ENCODE measurements at places on chromosomes 12 and 14. TPM values are rescaled to one million over a fixed set of nuclear protein-coding genes. Genes with fewer than 3 reads are reported as not detected.

Gene RBP5
- not detected for total RNA-seq

Gene ANKRD33
- total RNA-seq: not detected

Gene NTS
- not detected for total RNA-seq

Gene PMCH
- total RNA-seq: 2.9 TPM

Gene CNTN1
- not detected for total RNA-seq

Gene STAC3
- 4.2 TPM for total RNA-seq

Gene CELA1
- total RNA-seq: 1.1 TPM

DNA sequence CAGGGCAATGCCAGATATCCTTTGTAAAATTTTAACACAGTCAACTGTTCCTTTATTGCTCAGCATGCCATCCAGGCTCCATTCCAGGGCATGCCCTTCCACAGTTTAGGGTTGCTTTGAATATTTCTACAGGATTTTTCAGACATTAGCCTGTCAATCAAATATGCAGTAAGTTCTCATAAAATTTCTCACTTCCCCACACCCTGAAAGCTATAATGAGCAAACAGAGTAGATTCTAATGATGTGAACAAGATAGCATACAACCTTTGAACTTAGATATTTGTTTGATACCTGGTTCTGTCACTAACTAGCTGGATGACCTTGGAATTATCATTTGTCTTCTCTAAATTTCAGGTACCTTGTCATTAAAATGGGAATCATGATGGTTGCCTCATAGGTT, 251.2 kb downstream of the SYT1 start:
- no peaks in the 10 kb centered on the region for H3K4me1 ChIP-seq
- H3K36me3 ChIP-seq: no peaks in the 10 kb centered on the region
- H3K27me3 ChIP-seq: no peaks in the 10 kb centered on the region
- no peak overlapping the region for H3K4me3 ChIP-seq

DNA sequence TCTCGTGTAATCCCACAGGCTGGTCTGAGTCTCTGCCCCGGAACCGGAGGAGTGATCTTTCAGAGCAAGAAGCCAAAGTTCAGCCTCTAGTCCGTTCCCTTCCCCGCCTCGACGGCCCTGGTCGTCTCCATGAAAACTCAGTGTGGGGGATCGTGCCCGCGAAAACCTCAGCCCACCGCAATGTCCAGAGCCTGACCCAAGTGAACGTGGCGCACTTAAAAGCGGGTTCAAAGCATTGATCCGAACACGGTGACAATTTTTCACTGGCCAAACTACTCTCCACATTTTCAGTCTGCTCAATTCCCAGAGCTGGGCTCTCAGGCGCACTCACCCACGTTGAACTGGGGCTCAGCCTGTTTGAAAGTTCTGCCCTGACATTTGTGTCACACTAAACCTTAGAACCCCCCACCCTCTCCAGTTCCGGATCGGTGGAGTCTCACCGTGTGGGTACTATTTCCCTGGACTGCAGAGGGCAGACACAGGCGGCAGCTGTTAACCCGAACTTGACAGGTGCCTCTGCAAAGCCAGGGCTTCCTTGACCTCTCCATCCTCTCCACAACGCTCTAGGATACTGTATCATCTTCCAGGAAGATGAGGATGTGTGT, 886 bp upstream of the PRICKLE1 start:
- H3K36me3 ChIP-seq: no peaks in the 10 kb centered on the region
- no peak overlapping the region for H3K4me3 ChIP-seq
- no peak overlapping the region for H3K27ac ChIP-seq
- H3K4me1 ChIP-seq: no peaks in the 10 kb centered on the region
- DNase-seq: no peak

- H3K4me1 ChIP-seq: peaks cover 8% of the 10 kb centered on the region
- H3K27me3 ChIP-seq: peaks cover 3% of the 10 kb centered on the region
- no peaks in the 10 kb centered on the region for H3K36me3 ChIP-seq
- no peak for DNase-seq
- no peak overlapping the region for H3K27ac ChIP-seq
- peak overlapping the region; percentile 56 for H3K4me3 ChIP-seq
Measured at GRCh38 chr14:77180726-77181602, 634 bp upstream of the TMEM63C start.

DNA sequence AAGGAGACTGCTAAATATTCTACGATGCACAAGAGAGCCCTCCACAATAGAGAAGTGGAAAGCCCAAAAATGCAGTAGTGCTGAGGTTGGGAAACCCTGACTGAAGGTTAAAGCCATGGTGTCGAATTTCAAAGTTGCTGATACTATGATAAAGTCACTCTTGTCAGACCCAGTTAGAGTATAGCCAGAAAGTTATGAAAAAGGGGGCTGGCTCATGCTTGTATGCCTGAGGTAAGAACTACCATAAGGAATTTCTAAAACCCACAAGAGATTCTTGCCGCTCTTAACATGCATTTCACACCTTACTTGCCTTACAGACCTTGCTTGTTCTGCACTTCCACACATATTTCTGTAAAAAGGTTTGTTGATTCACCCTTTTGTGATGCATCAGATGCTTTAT, 184.6 kb downstream of the SLC6A15 start:
- H3K36me3 ChIP-seq: no peaks in the 10 kb centered on the region
- no peak overlapping the region for H3K4me3 ChIP-seq
- H3K27me3 ChIP-seq: no peaks in the 10 kb centered on the region
- H3K27ac ChIP-seq: no peak overlapping the region

GRCh38 chr14:98949051-98949450, 322.9 kb downstream of the BCL11B start:
- H3K36me3 ChIP-seq: no peaks in the 10 kb centered on the region
- no peak overlapping the region for H3K4me3 ChIP-seq
- no peaks in the 10 kb centered on the region for H3K4me1 ChIP-seq
- H3K27ac ChIP-seq: no peak overlapping the region

GRCh38 chr14:96626916-96627315, 124.7 kb downstream of the PAPOLA start:
- no peak overlapping the region for H3K27ac ChIP-seq
- H3K4me1 ChIP-seq: no peaks in the 10 kb centered on the region
- DNase-seq: no peak
- H3K4me3 ChIP-seq: no peak overlapping the region
- no peaks in the 10 kb centered on the region for H3K36me3 ChIP-seq
- H3K27me3 ChIP-seq: peaks cover 3% of the 10 kb centered on the region

GRCh38 chr14:92516966-92517506, 3.5 kb downstream of the RIN3 start:
- H3K4me1 ChIP-seq: peaks cover 36% of the 10 kb centered on the region
- no peaks in the 10 kb centered on the region for H3K36me3 ChIP-seq
- no peaks in the 10 kb centered on the region for H3K27me3 ChIP-seq
- no peak overlapping the region for H3K27ac ChIP-seq
- DNase-seq: no peak
- no peak overlapping the region for H3K4me3 ChIP-seq

- no peaks in the 10 kb centered on the region for H3K36me3 ChIP-seq
- H3K4me3 ChIP-seq: no peak overlapping the region
- H3K27me3 ChIP-seq: no peaks in the 10 kb centered on the region
Measured at GRCh38 chr12:96323906-96324305, 76.3 kb downstream of the CDK17 start.

GRCh38 chr12:26271889-26272492, 76.6 kb downstream of the SSPN start:
- no peaks in the 10 kb centered on the region for H3K4me1 ChIP-seq
- H3K27me3 ChIP-seq: no peaks in the 10 kb centered on the region
- H3K4me3 ChIP-seq: no peak overlapping the region
- H3K27ac ChIP-seq: no peak overlapping the region

GRCh38 chr12:54773593-54773992, 80.7 kb upstream of the MUCL1 start:
- H3K27ac ChIP-seq: no peak overlapping the region
- peaks cover 4% of the 10 kb centered on the region for H3K4me1 ChIP-seq
- no peak for DNase-seq
- no peaks in the 10 kb centered on the region for H3K27me3 ChIP-seq

- H3K4me1 ChIP-seq: no peaks in the 10 kb centered on the region
- no peak for DNase-seq
- H3K27ac ChIP-seq: no peak overlapping the region
- no peak overlapping the region for H3K4me3 ChIP-seq
Measured at GRCh38 chr14:34007902-34008301, 57.0 kb upstream of the EGLN3 start.

- H3K4me1 ChIP-seq: peaks cover 23% of the 10 kb centered on the region
- DNase-seq: no peak
- H3K36me3 ChIP-seq: no peaks in the 10 kb centered on the region
- H3K27ac ChIP-seq: no peak overlapping the region
Measured at GRCh38 chr12:64569923-64570691, 40.2 kb upstream of the RASSF3 start.

GRCh38 chr12:109937371-109937770, 37.3 kb downstream of the TCHP start:
- H3K4me3 ChIP-seq: no peak overlapping the region
- no peak overlapping the region for H3K27ac ChIP-seq
- peaks cover 14% of the 10 kb centered on the region for H3K36me3 ChIP-seq
- H3K4me1 ChIP-seq: no peaks in the 10 kb centered on the region
- no peaks in the 10 kb centered on the region for H3K27me3 ChIP-seq

DNA sequence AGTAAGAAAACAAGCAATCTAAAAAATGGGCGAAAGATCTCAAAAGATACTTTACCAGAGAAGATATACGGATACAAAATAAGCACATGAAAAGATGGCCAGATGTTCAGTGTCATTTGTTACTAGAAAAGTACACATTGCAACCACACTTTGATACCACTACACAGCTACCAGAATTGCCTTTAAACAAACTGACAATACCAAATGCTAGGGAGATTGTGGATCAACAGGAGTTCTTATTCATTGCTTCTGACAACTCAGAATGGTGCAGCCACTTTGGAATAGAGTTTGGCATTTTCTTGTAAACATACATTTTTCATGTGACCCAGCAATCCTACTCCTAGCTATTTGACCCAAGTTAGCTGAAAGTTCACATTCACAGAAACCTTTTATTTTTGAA, 136.3 kb downstream of the FUT8 start:
- H3K36me3 ChIP-seq: no peaks in the 10 kb centered on the region
- no peaks in the 10 kb centered on the region for H3K27me3 ChIP-seq
- DNase-seq: no peak
- no peak overlapping the region for H3K27ac ChIP-seq

DNA sequence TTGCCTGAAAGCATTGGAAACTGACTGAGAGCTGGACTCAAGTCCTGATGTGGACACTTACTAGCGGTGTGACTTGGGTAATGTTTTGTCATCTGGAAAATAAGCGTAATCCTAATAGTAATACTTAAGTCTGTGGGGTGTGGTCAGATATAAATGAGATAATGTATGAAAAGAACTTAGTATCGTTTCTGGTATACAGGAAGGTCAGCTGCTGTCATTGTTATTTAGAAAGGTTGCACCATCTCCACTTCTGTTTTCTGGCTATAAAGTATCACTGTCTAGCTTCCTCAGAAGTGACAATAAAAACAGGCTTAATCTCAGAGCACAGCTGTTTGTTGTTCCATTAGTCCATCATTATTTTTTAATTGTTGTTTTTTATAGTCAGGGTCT, 34.1 kb upstream of the TUBA1C start:
- H3K27ac ChIP-seq: no peak overlapping the region
- H3K27me3 ChIP-seq: no peaks in the 10 kb centered on the region
- no peak overlapping the region for H3K4me3 ChIP-seq
- DNase-seq: no peak

DNA sequence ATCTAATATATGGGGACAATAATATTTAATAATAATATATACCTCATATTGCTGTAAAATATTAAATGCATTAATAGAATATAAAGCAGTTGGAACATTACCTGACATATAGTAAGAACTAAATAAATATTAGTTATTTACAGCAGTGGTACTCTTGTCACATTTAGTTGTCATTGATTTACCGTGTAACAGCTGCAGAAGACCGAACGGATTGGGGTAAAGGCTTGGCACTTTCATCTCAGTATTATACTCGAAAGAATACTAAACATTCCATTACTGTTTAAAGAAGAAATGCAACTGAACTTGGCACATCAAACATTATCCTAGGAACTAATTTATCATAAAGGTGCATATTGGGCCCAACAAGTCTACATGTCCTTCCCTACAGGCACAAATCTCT, 61.1 kb downstream of the ITPR2 start:
- H3K4me3 ChIP-seq: no peak overlapping the region
- H3K27me3 ChIP-seq: no peaks in the 10 kb centered on the region
- H3K4me1 ChIP-seq: no peaks in the 10 kb centered on the region
- H3K36me3 ChIP-seq: no peaks in the 10 kb centered on the region

DNA sequence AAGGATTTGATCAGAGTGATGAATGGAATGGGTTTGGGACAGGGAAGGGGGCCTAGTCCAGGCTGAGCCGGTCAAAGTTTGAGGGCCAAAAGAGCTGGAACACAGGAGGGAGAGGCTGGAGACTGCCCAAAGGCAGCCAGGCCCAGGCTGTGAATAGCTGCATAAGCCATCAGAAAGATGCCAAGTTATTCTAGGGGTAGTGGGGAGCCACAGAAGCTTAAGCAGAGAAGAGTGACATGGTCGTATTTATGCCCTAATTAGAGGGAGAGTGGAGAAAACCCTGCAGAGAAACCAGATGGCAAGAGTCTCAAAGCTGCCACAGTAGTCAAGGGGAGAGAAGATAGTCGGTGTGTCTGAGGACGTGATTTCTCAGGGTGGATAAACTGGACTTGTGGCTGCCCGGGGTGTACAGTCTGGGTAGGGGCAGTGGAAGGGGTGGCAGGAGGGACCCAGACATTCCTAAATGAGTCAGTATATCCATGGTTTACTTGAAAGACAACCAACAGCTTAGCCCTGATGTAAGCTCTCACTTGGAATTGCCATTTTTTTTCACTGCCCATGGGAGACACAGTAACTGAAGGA, 99.2 kb downstream of the PRICKLE1 start:
- H3K27me3 ChIP-seq: peaks cover 2% of the 10 kb centered on the region
- no peak overlapping the region for H3K27ac ChIP-seq
- no peaks in the 10 kb centered on the region for H3K36me3 ChIP-seq
- H3K4me3 ChIP-seq: no peak overlapping the region

DNA sequence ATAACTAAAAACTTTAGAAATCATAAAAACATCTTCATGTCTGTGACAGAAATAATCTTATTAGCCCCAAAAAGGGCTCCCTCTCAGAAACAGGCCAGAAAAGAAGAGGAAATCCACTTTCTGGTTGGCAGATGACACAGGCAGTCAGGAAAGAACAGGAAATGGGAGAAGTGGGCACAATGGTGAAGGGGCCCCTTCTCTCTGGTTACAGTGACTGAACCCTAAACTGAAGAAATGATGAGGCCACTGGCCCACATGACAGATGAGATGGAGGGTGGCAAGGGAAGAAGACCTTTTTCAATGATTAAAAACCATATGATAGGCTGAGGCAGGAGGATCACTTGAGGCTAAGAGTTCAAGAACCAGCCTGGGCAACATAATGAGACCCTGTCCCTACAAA, 21.1 kb downstream of the TCTN1 start:
- no peak for DNase-seq
- H3K27ac ChIP-seq: no peak overlapping the region
- no peak overlapping the region for H3K4me3 ChIP-seq
- H3K36me3 ChIP-seq: no peaks in the 10 kb centered on the region

GRCh38 chr12:52976574-52977071, 27.7 kb downstream of the KRT18 start:
- H3K4me3 ChIP-seq: no peak overlapping the region
- no peaks in the 10 kb centered on the region for H3K36me3 ChIP-seq
- no peak for DNase-seq
- no peaks in the 10 kb centered on the region for H3K4me1 ChIP-seq
- no peaks in the 10 kb centered on the region for H3K27me3 ChIP-seq
- H3K27ac ChIP-seq: no peak overlapping the region

GRCh38 chr12:52350021-52350620, 17.2 kb downstream of the KRT85 start:
- H3K27ac ChIP-seq: no peak overlapping the region
- no peaks in the 10 kb centered on the region for H3K27me3 ChIP-seq
- DNase-seq: no peak
- no peaks in the 10 kb centered on the region for H3K36me3 ChIP-seq
- H3K4me3 ChIP-seq: no peak overlapping the region

GRCh38 chr12:93197067-93197593, 180.6 kb upstream of the NUDT4 start:
- no peaks in the 10 kb centered on the region for H3K27me3 ChIP-seq
- DNase-seq: no peak
- no peak overlapping the region for H3K4me3 ChIP-seq
- H3K4me1 ChIP-seq: no peaks in the 10 kb centered on the region
- no peaks in the 10 kb centered on the region for H3K36me3 ChIP-seq

Data from naive thymus-derived CD4-positive, alpha-beta T cell (primary cell).